Motor neuron (in vitro differentiated cells): ENCODE measurements at places on chromosomes 2 and 18. TPM values are rescaled to one million over a fixed set of nuclear protein-coding genes. Genes with fewer than 3 reads are reported as not detected.

DNA sequence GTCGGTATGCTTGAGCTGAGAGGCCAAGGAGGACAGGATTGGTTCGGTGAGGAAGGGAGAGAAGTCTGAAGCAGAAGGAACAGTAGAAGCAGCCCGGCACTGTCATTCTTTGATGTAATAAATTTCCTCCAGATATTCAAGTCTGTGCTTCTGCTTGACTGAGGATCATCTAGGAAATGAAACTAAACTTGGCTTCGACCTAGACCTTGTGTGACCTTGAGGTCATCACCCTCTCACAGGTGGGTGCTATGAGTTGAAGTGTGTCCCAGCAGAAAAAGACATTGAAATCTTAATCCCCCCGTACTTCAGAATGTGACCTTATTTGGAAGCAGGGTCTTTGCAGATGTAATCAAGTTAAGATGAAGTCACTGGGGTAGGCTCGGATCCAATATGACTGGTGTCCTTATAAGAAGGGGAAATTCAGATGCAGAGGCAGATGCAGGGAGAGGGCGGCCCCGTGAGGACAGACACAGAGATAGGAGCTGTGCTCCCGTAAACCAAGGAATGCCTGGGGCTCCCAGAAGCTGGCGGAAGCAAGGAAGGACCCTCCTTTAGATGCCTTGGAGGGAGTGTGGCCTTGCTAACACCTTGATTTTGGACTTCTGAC is 49.0 kb downstream of the PRKCE start:
- ATAC-seq, result no peak

MRO gene
- total RNA-seq, result 0.11 and 0.38 TPM in 2 replicates

ACMSD gene
- 0.36 and 0.52 TPM in 2 replicates for total RNA-seq

SMIM21 gene
- 0.34 TPM in 1 of 2 replicates, not detected in the other for total RNA-seq

GAL3ST2 gene
- not detected in 2 replicates for total RNA-seq

ASB18 gene
- total RNA-seq, result 0.82 TPM in 1 of 2 replicates, not detected in the other

DNA sequence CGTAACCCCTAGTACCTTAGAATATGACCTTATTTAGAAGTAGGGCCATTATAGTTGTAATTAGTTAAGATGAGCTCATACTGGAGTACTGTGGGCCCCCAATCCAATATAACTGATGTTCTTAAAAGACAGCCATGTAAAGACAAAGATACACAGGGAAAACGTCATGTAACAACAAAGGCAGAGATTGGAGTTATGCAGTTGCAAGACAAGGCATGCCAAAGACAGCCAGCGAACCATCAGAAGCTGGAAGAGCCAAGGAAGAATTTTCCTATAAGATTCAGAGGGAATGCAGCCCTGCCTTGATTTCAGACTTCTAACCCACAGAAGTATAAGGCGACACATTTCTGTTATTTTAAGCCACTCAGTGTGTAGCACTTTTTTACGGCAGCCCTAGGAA is 55.9 kb upstream of the TLK1 start:
- ATAC-seq, result no peak

MAL gene
- total RNA-seq, result 0.57 and 1.2 TPM in 2 replicates

COL4A3 gene
- total RNA-seq, result 0.27 and 0.56 TPM in 2 replicates

DNA sequence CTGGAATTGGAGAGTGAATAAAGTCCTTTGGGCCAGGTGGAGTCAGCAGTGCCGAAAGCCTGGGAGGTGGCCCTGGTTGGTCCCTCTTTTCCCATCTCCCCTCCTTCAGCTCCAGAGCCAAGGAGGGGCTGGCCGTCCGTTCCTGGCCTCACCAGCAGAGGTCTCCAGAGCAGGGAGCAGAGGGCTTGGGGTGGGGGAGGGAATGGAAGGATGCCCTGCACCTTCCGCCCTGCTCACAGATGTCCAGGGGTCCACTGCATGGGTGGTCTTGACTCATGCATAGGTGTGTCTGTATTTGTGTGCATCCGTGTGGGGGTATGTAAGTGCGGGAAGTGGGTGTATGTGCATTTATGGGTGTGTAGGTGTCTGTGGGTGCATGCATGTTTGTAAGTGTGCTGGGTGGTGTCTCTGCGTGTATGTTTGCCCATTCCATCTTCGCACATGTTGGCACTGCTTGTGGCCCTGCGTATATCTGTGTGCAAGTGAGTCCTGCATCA is 201.8 kb downstream of the ZFP36L2 start:
- ATAC-seq, result peak; percentile 57

GRCh38 chr18:77308216-77308615 is 58.6 kb downstream of the GALR1 start:
- no peak for ATAC-seq

SNRPD1 gene
- 29.9 and 34.7 TPM in 2 replicates for total RNA-seq

DNA sequence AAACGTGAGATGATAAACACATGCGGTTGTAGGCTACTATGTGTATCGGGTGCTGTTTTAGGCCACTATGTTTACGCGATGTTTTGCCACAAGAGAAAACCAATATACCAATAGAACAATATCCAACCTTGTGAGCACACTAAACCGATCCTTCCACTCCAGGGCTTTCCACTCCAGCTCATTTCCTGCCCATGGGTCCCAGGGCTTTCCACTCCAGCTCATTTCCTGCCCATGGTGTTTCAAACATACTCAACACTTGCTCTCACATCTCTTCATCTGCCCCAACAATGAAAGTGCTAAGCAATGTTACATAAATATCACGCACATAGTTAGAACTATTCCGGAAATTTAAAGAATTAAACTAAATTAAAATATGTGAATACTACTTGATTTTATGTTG is 80.0 kb downstream of the EPB41L3 start:
- ATAC-seq, result no peak

CELF4 gene
- total RNA-seq, result 7.2 and 7.5 TPM in 2 replicates

- ATAC-seq, result no peak
Measured at GRCh38 chr18:9330419-9330818, 4.2 kb upstream of the TWSG1 start.

- no peak for ATAC-seq
Measured at GRCh38 chr18:32884543-32884942, 111.7 kb upstream of the KLHL14 start.

DNA sequence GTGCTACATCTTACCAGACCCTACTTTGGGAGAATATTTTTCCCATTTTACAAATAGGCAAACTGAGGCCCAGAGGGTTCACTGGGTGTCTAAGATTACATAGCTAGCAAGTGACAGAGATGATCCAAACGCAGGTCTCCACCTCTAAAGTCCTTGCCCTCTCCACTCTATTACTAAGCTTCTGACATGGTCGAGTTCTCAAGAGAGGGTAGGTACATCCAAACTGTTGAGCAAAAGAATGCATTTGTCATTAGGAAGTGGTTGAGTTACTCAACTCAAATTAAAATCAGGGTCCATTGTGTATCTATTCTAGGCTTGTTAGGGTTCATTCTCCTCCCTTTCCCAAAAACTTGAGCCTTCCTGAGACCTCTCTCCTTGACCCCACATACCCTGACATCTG is 680.6 kb upstream of the FANCL start:
- ATAC-seq, result no peak

DNA sequence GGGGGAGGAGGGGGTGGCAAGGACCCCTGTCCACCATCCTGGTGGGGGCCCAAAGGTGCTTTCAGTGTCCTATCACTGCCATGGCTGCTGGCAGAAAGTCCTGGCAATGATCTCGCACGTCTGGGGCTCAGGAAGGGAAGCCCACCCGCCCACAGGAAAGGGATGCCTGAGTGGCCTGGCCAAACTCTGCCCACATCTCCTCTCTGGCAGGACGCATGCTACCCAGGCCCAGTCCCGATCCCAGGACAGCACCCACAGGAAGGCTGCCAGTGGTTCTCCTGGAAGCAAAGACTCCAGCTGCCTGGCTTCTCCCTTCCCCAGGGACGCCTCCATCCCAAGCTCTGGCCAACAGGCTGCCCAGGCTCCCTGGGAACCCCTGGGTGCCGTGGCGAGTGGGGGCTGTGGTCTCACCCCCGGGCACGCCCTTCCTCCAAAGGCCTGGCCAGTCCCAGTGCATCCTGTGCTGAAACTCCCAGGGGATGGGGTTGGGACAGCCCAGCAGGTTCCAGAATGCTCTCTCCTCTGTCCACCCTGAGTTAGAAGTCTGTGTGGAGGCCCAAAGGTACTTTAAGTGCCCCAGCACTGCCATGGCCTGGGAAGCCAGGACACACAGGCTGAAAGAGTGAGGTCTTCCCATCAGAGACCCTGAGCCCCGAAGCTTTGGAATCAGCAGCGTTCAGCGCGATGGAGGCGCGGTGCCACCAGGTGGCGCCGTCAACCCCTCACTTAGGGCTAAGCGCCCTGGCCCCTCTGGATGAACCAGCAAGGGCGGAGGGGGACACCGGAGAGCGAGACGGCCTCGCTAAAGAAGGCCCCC is 29.8 kb upstream of the TAF1B start:
- peak; percentile 86 for ATAC-seq

DNA sequence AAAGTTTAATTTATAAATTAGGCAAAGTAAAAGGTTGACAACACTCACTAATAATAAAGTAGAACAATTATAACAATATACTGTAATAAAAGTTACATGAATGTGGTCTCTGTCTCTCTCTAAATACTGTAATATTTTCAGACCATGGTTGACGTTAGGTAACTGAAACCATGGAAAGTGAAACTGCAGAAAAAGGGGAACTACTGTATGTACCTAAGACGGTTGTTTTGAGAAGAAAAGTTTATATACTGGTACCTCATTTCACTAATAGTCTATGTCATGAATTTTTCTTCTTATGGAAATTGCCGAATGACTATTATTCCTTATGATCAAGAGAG is 166.7 kb upstream of the ZNF521 start:
- no peak for ATAC-seq

DNA sequence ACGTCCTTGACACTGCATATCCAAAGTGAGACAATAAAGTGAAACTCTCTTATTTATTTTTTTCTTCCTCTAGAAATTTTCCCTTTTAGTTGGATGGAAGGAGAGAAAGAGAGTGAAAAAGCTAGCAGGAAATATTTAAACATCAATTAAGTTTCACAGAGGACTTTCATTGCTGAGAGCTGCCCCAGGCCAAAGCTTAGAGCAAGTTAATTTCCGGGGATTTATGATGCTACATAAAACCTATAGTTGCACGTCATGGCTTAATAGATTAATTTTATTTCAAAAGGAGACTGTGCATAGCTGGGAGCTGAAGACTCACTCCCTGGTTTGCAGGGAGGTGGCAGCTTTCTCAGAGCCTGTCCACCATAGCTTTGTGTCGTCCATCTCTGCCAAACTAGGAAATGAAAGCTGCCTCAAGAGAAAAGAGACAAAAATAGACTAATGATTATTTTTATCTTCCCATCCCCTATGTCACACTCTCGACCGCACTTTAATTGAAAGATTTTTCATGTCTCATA is 323.3 kb upstream of the RAB6C start:
- ATAC-seq, result peak; percentile 75

- ATAC-seq, result peak; percentile 24
Measured at GRCh38 chr2:221572821-221573429, 821 bp upstream of the EPHA4 start.

DNA sequence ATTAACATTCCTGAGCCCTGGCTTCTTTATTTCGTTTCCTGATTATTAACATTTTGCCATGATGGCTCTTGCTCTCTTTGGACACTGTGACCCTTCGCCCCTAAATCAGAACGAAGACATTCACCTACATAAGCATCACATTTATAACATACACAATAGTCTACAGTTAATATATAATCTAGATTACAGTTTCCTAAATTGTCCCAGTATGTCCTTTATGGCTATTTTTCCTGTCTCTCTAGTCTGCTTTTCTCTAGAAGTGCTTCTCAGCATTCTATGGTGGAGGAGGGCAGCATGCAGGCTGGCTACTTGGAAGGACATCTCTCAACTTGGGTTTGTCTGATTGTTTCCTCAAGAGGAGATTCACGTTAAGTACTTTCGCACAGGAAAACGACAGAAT is 49.9 kb downstream of the FAM210A start:
- no peak for ATAC-seq

SERPINB11 gene
- not detected in 2 replicates for total RNA-seq

- no peak for ATAC-seq
Measured at GRCh38 chr2:240491483-240491882, 56.0 kb downstream of the GPC1 start.

DNA sequence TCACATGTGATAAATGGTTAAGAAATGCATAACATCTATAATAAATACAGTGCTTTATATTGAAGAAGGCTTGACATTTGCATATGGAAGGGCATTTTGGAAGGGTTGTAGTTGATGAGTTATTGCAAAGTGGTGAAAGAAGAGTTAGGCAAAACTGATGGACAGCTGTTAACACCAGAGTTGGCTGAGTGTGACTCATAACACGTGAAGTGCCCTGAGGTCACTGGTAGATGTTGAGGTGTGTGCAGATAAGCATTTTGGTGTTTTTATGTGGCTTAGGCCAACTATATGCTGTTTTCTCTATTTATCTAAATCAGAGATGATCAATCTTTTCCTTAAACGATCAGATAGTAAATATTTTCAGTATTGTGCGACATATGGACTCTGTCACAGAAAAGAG is 154.3 kb upstream of the KCNH7 start:
- ATAC-seq, result no peak

UGT1A1 gene
- 0.26 and 0.31 TPM in 2 replicates for total RNA-seq

FLACC1 gene
- 0.46 and 0.50 TPM in 2 replicates for total RNA-seq

DNA sequence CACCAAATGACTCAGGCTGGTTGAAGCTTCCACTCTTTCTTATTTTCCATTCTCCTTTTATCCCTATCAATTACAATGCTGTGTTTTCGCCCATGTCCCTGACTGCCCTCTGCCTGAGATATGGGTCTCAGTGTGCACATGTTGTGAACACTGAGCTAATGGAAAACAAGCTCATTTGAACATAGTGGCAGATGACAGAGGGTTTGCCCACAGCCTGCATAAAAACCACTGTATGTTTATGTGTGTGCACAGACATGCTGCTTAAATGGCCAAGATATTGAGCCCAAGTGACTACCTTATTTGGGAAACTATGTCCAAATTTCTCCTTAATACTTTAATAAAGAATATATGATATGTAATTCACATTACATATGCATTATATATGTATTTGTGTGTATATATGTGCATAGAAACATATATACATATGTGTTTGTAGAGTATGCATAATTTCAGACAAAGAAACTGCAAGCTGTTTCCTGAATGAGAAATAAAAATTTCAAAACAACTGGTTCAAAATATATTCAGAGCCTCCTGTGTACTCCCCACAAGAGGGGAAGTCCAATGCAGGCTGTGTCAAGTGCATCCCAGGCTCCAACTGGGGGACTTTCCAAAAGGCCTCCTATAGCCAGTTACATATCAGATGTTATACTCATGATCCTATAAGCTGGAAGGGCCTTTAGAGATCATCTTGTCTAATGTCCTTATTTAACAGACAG is 92.7 kb upstream of the CD302 start:
- ATAC-seq, result no peak

SPEG gene
- total RNA-seq, result 41.1 and 42.6 TPM in 2 replicates

- no peak for ATAC-seq
Measured at GRCh38 chr18:55510809-55511208, 77.2 kb downstream of the TCF4 start.

GRCh38 chr2:174964404-174964803 is 40.8 kb downstream of the CHN1 start:
- no peak for ATAC-seq
